Activated naive CD4-positive, alpha-beta T cell treated with anti-CD3 and anti-CD28 coated beads, Interleukin-2, amount 50 U/mL, for 72 hours (primary cell): ENCODE measurements at places on chromosomes 5 and 9. TPM values are rescaled to one million over a fixed set of nuclear protein-coding genes. Genes with fewer than 3 reads are reported as not detected.

DNA sequence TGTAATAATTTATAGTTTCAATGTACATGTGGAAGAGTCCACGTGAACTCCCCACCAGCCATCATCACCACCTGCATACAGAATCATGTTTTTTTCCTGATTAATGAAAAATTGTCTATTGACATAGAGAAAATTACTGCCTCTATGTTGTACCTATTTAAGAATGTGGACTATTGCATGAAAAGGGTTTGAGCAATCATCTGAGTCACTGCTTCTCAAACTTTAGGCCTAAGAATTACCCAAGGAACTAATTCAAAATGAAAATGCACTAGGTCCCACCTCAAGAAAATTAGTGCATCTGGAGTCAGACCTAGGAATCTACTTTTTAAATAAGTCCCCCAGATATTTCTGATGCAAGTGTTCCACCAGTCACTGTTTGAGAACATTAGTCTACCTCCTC lies 709.3 kb downstream of the MAT2B start:
- DNase-seq, result no peak

Gene ARHGEF37
- 0.41 TPM for total RNA-seq

GRCh38 chr5:56733580-56733979 lies 81.8 kb upstream of the MAP3K1 start:
- no peak for DNase-seq

Gene ZBED3
- 2.0 TPM for total RNA-seq

GRCh38 chr5:91378752-91379211 lies 4.3 kb downstream of the ARRDC3 start:
- no peak for DNase-seq
